ENCODE measurements at places on chromosomes 3 and 15.
A peak's percentile ranks its signal among the peaks of the same experiment; 100 is the strongest.

GRCh38 chr3:41370307-41370706 lies 171.0 kb downstream of the CTNNB1 start:
- DNase-seq, result no peak

DNA sequence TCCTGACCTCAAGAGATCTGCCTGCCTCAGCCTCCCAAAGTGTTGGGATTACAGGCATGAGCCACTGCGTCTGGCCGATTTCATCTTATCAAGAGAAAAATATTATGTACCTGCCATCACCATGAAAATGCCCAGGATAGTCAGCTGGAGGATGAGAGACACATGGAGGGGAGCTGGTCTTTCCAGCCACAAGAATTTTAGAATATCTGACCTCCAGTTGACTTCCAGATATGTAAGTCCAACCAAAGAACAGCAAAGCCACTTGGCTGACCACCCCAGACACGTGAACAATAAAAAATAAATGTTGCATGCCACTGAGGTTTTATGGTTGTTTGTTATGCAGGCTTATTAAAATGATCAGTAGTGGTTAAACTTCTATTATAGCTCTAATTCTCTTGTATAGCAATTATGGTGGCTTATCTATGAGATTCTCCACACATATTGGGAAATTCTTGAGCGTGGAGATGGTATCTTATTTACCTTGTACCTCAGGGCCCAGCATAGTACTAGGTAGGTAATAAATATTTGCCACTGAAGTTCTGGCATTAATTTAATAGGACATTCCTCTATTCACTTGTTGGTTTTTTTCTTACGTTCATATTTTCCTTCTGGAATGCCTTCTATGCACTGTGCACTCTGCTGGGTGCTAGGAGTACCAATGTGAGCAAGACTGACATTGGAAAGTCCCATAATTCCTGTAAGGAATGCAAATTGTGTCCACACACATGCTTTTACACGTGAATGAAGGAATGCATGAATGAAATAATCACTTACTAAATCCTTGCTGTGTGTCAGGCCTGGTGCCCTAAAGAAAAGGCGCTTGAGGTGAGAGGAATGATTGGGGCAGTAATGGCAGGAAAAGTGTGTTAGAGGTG lies 77.6 kb downstream of the EDEM1 start:
- DNase-seq, result no peak

GRCh38 chr3:149535333-149535685 lies 60.8 kb downstream of the TM4SF4 start:
- DNase-seq, result no peak

DNA sequence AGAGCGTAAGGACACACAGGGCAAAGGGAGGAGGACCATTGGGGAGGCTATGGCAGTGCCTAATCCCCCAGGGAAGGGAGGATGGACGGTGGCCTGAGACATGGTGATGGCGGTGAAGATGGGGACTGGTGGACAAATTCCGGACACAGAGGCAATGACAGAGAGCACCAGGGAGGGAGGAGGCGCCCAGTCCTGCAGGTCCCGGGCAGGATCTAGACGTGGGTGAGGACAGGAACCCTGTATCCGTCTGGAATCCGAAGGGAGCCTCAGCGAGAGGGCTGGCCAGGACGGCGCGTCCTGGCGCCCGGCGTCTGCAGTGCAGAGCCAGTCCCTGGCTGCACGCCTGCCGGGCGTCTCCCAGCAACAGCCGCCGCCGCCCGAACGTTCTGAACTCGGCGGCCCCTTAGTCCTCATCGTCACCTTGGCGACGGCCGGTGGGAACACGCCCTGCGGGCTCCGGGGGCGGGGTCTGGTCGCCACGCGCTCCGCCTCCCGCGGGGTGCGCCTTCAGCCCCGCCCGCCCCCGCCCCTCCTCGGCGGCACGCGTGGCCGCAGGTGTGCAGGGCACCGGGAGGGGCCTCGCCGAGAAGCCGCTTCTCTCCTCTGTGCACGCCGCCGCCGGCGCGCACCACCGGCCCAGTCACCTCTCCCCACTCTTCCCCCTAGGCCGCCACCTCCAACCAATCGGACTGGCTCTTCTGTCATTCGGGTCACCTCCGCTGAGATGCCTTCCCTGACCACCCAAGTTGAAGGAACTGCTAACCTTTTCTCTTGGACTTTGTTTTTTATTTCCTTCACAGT lies 11.6 kb downstream of the XIRP1 start:
- peak; percentile 89 for DNase-seq

DNA sequence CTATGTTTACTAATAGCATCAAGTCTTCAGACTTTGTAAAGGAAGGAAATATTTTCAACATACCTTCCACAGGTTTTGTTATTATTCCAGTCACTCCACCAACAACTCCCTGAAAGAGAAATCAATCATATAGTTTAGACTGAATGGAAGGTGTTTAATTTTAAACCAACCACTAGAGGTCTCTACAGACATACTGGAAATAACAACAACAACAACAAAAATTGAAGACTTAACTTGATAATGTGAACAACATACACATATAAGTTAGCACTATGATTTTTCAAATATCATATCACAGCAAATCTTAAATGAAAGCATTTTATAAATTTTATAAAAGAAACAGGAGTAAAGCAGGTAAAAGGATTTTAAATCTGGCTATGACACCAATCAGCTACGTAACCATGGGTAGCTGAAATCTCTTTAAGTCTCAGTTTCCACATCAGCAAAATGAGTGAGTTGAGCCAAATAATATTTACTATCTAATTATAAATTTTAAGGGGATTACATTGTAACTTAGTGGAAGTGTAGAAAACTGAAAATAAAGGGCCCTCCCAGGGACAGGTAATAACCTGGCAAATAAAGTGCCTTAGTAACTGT lies 188.2 kb downstream of the VPS13C start:
- DNase-seq, result no peak

- DNase-seq, result no peak
Observed at GRCh38 chr3:69094467-69095205, 9.9 kb downstream of the ARL6IP5 start.

DNA sequence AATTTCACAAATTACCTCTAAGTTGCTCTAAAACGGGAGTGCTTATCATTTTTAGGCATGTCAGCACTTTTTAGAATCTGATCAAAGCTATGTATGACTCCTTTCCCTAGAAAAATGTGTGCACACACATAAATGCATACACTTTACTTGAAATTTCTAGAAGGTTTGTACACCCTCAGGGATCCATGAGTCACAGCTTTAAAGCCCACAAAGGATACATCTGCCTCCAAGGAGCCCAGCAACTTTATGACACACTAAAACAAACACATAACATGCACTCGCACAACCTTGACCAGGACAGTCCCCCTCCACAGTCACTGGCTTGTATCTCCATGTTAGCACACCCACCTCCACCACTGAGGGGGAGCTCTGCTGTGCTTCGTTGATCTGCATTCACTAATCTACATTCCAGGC lies 722.0 kb upstream of the CFAP20DC start:
- DNase-seq, result no peak

DNA sequence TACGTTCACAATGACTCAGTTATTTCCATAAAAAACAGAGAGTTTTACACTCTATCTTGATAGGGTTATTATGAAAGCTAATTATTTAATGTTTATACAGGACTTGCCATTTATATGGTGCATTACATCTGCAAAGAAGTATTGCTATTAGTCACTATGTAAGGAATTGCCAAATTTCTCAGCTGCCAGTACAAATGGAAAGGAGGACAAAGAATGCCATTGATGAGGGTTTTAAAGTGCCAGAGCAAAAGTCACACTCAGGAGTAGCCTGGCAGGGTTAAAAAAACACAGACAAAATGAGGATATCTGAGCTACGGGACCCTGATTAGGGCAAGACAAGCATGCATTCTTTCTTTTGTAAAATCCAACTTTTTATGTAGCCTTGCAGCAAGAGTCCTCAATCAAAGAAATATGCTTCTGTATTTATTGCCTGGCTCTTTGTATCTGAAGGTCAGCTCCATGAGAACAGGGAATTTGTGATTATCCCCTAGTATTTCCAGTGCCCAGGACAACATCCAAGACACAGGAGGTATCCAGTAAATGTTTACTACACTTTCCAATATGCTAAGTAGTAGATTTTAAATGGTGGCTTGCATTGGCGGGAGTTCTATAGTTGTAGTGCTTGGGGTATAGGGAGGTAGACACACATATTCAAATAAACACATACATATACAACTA lies 1013.6 kb downstream of the ROBO1 start:
- DNase-seq, result no peak

DNA sequence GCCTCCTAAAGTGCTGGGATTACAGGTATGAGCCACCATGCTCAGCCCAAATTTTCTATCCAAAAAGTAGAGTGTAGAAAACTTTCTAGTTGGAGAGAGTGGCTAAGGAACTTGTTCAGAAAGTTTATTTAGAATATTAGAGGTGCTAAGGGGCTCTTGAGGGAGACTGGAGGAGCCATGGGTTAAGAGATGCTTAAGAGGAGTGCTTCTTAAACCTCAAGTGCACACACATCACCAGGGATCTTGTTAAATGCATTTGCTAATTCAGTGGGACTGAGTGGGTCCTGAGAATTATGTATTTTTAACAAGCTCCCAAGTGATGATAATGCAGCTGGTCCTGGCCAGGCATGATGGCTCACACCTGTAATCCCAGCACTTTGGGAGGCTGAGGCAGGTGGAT lies 29.7 kb upstream of the SLMAP start:
- no peak for DNase-seq

- DNase-seq, result no peak
Observed at GRCh38 chr3:50299929-50300680, 900 bp upstream of the HYAL3 start.

DNA sequence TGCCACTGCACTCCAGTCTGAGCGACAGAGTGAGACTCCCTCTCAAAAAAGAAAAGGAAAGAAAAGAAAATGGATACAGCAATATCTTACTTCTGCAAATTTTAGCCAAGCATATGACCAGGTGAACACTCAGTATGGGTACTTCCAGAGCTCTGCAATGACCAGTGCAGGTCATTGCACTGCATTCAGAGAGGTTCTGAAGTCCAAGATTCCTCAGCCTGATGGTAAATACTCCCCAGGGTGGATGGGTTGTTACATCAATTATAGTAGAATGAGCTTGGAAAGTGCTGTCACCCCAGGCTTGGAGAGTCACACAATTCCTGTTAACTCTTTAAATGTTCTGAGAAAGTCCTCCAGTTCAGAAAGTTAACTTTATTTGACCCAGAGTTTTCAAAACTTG lies 103.7 kb downstream of the RPLP1 start:
- DNase-seq, result no peak

DNA sequence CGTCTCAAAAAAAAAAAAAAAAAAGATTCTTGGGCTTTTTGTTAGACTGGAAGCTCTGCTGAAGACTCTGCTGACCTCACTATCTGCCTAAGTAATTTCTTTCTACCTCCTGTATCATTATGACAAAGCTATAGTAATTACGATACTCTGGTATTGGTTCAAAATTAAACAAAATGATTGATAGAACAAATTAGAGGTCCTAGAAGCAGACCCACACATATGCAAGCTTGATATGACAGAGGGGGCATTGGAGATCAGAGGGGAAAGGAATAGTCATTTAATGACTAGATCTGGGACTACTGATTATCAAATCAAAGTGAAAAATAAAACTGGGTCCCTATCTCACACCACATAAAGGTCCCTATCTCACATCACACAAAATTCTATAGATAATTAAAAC lies 21.9 kb upstream of the AP3B2 start:
- DNase-seq, result no peak

GRCh38 chr3:39479701-39480414 lies 12.4 kb downstream of the MOBP start:
- no peak for DNase-seq

- no peak for DNase-seq
Observed at GRCh38 chr15:90889313-90889730, 5.0 kb downstream of the FES start.

DNA sequence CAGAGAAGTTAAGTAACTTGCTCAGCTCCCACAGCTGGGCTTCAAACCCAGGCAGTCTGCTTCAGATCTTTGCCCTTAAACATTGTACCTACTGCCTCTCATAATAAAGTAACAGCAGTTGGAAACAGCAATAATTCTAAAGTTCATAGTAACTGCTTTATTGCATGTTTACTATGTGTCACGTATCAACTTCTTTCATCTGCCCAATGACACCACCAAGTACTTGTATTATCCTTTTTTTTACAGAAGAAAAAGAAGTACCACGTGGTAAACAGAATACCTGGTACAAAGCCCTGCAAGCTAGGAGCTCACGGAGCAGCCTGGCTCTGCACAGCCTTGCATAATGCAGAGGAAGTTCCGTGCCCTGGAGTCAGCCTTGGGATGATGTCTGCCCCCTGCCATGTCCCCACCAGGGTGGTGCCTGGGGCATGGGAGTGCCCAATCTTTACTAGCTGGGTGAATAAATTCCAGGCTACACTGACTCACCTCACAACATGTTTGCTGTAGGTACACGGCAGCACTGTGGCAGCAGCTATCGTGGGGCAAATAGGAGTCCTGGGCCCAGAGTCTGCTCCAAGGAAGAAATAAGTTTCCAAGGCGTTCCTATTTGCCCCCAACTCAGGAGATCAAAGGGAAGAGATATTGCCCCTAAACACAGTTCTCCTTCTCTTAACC lies 77.2 kb downstream of the LDHAL6B start:
- no peak for DNase-seq

- DNase-seq, result no peak
Observed at GRCh38 chr3:195571361-195571760, 12.4 kb downstream of the APOD start.

- DNase-seq, result no peak
Observed at GRCh38 chr3:52532517-52532837, 1.2 kb downstream of the NT5DC2 start.

- no peak for DNase-seq
Observed at GRCh38 chr15:41340189-41340695, 7.6 kb downstream of the NUSAP1 start.
